Caco-2 (cell line): ENCODE measurements at places on chromosomes 3 and 15.

- DNase-seq: no peak
- H3K4me3 ChIP-seq: no peak overlapping the region
- H3K27me3 ChIP-seq: no peaks in the 10 kb centered on the region
- no peaks in the 10 kb centered on the region for H3K4me1 ChIP-seq
- H3K27ac ChIP-seq: no peak overlapping the region
Measured at GRCh38 chr15:55546718-55547117, 38.7 kb upstream of the DNAAF4 start.

- H3K27me3 ChIP-seq: no peaks in the 10 kb centered on the region
- DNase-seq: no peak
- H3K4me3 ChIP-seq: no peak overlapping the region
- H3K27ac ChIP-seq: no peak overlapping the region
- no peaks in the 10 kb centered on the region for H3K36me3 ChIP-seq
- no peaks in the 10 kb centered on the region for H3K4me1 ChIP-seq
Measured at GRCh38 chr15:99621767-99622166, 56.0 kb downstream of the MEF2A start.

DNA sequence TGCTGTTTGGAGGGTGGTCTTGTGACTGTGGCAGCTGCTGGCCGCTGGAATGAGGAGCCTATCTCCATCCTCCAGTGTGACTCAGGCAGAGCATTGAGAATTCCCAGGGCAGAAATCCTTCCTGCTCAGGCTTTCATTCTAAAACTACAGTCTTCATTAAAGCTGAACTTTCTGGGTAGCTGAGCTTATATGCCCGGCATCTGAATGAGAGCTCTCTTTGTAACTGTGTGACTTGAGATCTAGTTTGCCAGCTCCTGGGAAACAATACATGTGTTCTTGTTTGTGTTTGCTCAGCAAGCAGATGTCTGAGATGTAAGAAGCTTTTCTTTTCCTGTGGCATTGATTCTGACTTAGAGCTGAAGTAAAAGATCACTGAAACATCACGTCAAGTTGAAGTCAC, 22.4 kb downstream of the RLBP1 start:
- no peak for DNase-seq
- H3K4me3 ChIP-seq: no peak overlapping the region
- H3K4me1 ChIP-seq: no peaks in the 10 kb centered on the region
- no peaks in the 10 kb centered on the region for H3K27me3 ChIP-seq

GRCh38 chr3:107221856-107222255, 155.4 kb upstream of the CCDC54 start:
- no peaks in the 10 kb centered on the region for H3K27me3 ChIP-seq
- no peaks in the 10 kb centered on the region for H3K36me3 ChIP-seq
- H3K4me1 ChIP-seq: peaks cover 3% of the 10 kb centered on the region; the same call in 1 of the 2 replicates
- DNase-seq: no peak
- H3K4me3 ChIP-seq: no peak overlapping the region

DNA sequence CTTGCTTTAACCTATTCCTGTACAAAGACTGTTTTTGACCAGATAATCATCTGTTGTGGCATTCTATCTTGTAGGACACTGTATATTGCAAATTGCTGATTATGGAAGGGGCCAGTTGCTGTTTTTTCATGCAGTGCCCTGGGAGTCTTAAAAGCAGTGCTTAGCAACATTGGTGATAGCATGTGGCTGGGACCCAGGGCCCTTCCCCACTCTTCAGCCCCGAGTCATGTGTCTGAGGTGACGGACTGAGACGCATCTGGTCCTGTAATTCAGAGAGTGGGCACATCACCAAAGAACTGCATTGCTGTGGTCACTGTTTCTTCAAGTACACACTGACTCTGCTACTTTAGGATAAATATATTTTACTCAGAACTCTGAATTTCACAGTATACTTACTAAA, 63.4 kb downstream of the SNRK start:
- H3K36me3 ChIP-seq: peaks cover 2% of the 10 kb centered on the region; the same call in 1 of the 2 replicates
- H3K27ac ChIP-seq: no peak overlapping the region
- no peak overlapping the region for H3K4me3 ChIP-seq
- H3K27me3 ChIP-seq: no peaks in the 10 kb centered on the region
- H3K4me1 ChIP-seq: no peaks in the 10 kb centered on the region
